ENCODE measurements at places on chromosomes 7 and 10. TPM values are rescaled to one million over a fixed set of nuclear protein-coding genes. Genes with fewer than 3 reads are reported as not detected.

COBL gene
- polyA plus RNA-seq, result 12.6 TPM

NYAP1 gene
- 3.7 TPM for polyA plus RNA-seq

METTL27 gene
- 5.6 TPM for polyA plus RNA-seq

CALHM1 gene
- not detected for polyA plus RNA-seq

SPDYE8 gene
- polyA plus RNA-seq, result not detected

GIMAP5 gene
- 17.3 TPM for polyA plus RNA-seq

SYPL1 gene
- polyA plus RNA-seq, result 38.6 TPM

AOC1 gene
- polyA plus RNA-seq, result 0.30 TPM

ZC3HAV1L gene
- polyA plus RNA-seq, result 0.99 TPM

TMEM178B gene
- polyA plus RNA-seq, result 2.2 TPM

GNB2 gene
- 82.2 TPM for polyA plus RNA-seq

WNT8B gene
- polyA plus RNA-seq, result 0.08 TPM

IGFBP3 gene
- polyA plus RNA-seq, result 27.3 TPM

CYP26C1 gene
- 0.05 TPM for polyA plus RNA-seq

DNAH11 gene
- 1.5 TPM for polyA plus RNA-seq

All from pancreas (tissue), 10 donors.